ENCODE measurements at places on chromosomes 11 and 22. TPM values are rescaled to one million over a fixed set of nuclear protein-coding genes. Genes with fewer than 3 reads are reported as not detected.
A peak's percentile ranks its signal among the peaks of the same experiment; 100 is the strongest.

GRCh38 chr22:21451545-21452520 lies 15.4 kb upstream of the TMEM191C start:
- DNase-seq = peak; percentile 23

DNA sequence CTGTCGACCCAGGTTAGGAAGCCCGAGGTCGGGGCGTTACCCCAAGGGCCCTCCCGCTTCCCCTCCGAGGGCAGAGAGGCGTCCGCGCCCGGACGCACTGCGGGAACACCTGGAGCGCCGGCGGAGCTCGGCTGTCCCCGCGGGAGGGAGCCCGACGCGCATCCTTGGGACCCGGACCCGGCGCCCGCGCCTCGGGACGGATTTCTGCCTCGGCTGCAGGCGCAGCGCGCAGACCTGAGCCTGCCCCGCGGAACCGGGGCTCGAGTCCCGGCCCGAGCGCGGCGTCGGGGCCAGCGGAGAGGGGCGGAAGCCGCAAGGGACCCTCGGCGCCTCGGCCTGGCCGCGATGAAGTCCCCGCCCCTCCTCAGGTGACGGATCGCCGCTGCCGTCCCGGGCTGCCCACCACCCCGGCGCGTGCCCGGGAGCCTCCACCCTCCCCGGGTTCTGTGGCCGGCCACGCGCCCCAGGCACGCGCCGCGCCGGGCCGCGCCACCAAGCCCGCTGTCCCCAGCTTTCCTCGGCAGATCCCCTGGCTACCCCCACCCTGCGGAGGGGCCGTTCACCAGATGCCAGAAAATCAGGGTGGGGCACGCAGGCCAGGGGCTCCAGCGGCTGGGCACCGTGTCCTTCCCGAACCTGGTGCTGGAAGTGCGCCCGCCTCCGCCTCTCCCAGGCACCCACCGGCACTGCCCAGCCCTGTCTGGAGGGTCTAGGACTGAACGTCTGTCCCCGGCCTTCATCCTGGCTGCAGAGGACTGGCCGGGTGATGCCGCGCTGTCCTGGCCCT lies 410 bp downstream of the GLB1L3 start:
- DNase-seq = peak; percentile 40

GRCh38 chr22:49541693-49542230 lies 285.9 kb downstream of the BRD1 start:
- DNase-seq = no peak

Gene ZP1
- not detected for total RNA-seq

DNA sequence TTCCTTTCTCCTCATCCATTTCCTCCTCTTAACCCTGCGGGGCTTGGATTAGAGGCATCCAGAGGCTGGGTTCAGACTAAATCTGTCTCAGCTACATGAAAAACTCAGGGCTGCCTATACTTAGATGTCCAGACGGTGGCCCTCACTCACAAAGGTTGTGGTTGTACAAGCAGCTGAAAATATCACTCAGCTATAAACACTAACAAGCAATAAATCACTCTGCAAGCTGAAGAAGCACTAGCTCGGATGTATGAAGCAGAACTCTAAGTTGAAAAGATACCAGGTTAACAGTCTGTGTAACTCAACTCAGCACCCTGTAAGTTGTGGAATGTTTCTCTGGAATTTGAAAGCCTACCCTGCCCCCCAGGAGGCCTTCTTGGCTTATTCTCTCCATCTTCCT lies 82.9 kb downstream of the EXT2 start:
- DNase-seq = no peak

- peak; percentile 62 for DNase-seq
Observed at GRCh38 chr11:96014217-96014616, 90.3 kb upstream of the MTMR2 start.

- no peak for DNase-seq
Observed at GRCh38 chr11:95922099-95922498, 1.8 kb downstream of the MTMR2 start.

DNA sequence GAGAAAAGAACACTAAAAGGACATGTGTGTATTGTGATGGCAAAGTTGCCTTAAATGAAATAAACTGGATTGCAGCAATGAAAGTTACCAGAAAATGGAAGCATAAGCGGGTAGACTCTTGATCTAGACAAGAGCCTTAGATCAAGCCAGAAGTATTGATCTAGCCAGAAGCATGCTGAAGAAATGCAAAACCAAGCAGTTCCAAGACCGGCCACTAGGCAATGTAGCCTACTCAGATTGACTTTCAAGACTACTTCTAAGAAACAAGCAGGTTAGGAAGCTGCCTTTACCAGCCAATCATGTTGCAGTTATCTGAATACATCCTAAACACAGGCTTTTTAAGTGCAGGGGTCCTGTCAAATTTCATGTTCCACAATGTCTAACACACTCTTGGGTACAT lies 54.6 kb downstream of the KCNA4 start:
- no peak for DNase-seq

Gene SCUBE1
- total RNA-seq = 3.0 TPM

GRCh38 chr11:70731271-70732022 lies 333.1 kb downstream of the CTTN start:
- no peak for DNase-seq

DNA sequence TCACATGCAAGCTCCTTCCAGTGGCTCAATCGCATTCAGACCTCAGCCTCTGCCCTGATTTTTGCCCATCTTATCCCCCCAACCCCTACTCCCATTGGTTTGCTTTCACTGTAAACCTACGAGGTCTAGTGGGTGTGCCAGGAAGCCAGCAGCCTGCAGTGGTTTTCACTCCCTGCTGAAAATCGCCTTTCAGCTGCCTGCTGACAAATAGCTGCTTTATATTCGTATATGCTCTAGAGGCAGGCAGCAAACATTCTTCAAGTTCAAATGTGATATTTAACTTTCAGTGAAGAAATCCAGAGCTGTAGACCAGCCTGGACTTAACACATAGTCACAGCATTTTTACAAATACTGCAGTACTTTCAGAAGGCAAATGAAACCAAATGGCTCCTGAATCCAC lies 92.8 kb upstream of the APOA1 start:
- DNase-seq = peak; percentile 75

DNA sequence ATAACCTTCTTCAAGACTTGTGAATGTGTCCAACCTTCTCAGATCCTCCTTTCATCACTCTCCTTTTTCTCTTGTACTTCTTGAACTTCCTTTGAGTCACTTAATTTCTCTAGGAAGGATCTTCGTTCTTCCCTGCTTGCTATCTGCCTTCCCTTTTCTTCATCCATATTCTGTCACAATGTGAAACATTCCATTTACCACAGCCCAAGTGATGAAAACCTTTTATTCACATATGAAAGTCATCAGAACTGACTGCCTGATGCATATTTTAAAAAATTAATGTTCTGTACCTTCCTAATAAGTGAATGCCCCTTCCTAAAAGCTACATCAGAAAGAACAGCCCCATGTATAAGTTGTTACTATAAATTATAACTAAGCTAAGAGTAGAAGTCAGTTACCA lies 520.4 kb upstream of the LUZP2 start:
- DNase-seq = no peak

DNA sequence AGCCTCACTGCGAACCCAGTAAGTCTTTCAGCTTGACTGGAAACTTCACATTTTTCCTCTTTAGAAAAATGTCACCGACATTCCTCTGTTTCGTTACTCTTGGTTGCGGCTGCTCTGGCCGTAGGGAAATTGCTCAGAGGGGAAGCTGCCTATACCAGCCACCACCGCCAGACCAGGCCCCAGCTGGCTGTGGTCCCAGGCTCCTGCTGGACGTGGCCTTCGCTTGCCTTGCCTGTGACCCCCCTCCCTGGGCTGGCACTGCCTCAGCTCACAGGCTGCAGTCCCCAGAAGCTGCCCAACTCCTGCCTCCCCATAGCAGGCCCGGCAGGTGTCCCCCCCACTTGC lies 197.8 kb downstream of the MN1 start:
- no peak for DNase-seq

- peak; percentile 54 for DNase-seq
Observed at GRCh38 chr11:61814247-61814957, 2.4 kb downstream of the FADS1 start.

Gene KRTAP5-9
- not detected for total RNA-seq

GRCh38 chr22:35054064-35054463 lies 11.9 kb upstream of the ISX start:
- DNase-seq = no peak

Gene MS4A12
- not detected for total RNA-seq

Gene MRE11
- 45.1 TPM for total RNA-seq

GRCh38 chr22:28268850-28269249 lies 349.8 kb upstream of the PITPNB start:
- DNase-seq = no peak

Gene CEND1
- 1.3 TPM for total RNA-seq

- peak; percentile 81 for DNase-seq
Observed at GRCh38 chr11:47216121-47216798, 1.5 kb downstream of the DDB2 start.

- peak; percentile 44 for DNase-seq
Observed at GRCh38 chr11:70398834-70399680, 728 bp downstream of the CTTN start.

DNA sequence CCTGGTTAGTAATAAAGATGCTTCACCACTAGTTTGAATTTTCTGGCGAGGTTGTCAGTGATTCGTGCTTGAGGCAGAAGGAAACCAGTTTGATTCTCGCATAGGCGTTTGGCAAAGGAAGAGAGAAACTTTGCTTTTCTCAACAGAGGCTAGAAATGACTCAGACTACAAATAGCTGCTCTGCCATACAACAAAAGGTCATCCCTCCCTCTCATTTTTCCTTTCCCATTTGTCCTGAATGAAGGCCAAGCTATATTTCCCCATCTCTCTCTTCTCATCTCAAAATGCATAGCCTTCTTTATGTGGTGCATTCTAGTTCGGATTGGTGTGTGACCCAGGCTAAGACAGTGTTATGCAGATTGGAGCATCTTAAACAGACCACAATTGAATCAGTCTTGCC lies 741.4 kb downstream of the NTM start:
- no peak for DNase-seq

- peak; percentile 81 for DNase-seq
Observed at GRCh38 chr11:45930031-45930794, 7.8 kb downstream of the LARGE2 start.

DNA sequence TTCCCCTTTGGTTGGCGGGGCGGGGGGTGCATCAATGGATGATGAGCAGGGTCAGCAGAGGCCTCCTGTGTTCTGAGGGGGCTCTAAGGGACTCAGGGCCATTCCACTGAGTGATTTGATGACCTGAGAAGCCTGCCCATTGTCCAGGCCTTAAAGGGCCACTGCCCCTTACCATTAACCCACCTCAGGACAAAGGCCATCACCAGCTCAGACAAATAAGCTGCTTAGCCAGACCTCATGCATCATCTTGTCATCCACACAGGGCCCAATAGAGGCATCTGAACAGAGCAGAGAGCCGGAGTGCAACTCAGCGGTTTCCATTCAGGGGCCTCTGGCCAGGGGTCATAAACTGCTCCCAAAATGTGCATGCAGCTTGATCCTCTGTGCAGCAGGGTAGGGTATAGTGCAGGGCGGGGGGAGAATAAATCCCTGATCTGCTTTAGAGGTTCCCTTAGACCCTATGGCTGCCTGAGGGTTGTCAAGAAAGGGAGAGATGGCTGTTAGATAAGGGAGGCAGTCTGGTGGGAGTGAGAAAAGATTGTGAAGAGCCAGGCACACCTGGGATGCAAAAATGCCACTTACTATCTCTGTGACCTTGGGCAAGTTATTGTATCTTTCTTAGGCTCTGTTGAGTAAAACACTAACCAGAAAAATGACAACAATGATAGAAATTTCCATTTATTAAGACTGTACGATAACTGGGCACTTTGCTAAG lies 375.5 kb upstream of the NARS2 start:
- no peak for DNase-seq

Gene OR52E8
- total RNA-seq = not detected

Gene APOL4
- 17.0 TPM for total RNA-seq

Gene MED15
- total RNA-seq = 145 TPM

GRCh38 chr11:62142921-62143320 lies 19.1 kb downstream of the INCENP start:
- DNase-seq = no peak

DNA sequence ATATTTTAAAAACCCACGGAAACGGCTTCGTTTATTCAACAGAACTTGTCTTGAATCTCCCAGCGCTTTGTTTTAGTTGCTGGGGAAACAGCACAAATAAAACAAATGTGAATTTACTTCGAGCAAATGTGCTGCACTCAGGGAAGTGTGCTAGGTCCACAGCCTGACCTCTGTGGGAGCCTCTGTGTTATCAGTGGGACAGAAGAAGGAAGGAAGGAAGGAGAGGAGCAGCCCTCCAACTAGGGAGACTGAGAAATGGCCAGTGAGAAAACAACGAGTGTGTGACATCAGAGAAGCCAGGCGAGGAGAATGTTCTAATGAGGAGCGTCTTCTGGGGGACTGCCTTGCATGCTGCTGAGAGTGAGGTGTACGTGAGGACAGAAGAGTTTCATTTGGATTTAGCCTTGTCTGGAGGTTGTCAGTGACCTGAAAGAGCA lies 42.7 kb downstream of the PPP6R3 start:
- no peak for DNase-seq

Gene SIRT3
- total RNA-seq = 12.8 TPM

DNA sequence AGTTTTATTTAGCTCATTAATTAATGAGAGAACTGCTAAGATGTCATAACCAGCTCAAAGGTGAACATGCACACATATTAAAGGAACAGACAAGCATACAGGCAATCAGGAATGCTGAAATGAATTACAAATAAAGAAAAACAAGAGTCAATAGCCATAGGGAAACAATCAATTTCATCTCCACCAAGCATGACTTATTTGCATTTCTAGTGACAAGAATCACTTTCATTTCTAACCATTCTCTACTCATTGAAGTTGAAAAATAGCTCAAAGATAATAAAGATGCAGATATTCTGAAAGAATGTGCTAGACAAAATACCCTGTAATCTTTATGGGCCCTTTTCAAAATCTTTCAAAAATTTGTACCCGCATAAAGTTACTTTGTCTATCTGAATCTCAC lies 23.2 kb downstream of the ISX start:
- DNase-seq = no peak

Gene SAA4
- not detected for total RNA-seq

DNA sequence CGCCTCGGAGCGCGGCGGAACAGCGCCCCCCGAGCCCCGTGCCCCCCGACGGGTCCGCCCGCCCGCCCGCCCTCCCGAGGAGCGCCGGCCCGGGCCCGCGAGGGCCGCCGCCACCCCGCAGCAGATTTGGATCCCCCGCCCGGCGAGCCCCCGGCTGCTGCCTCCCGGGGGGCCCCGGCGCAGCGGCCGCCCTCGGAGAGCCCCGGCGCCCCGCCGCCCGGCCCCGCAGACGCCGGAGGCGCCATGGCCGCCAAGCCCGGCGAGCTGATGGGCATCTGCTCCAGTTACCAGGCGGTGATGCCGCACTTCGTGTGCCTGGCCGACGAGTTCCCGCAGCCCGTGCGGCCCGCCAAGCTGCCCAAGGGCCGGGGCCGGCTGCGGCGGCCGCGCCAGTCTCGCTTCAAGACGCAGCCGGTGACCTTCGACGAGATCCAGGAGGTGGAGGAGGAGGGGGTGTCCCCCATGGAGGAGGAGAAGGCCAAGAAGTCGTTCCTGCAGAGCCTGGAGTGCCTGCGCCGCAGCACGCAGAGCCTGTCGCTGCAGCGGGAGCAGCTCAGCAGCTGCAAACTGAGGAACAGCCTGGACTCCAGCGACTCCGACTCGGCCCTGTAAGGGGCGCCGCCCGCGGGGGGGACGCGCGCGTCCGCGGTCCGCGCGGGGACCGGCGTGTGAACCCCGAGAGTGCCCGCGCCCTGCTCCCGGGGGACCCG lies 380 bp downstream of the C11orf96 start:
- DNase-seq = no peak

GRCh38 chr22:34960005-34960404 lies 106.0 kb upstream of the ISX start:
- no peak for DNase-seq
